ENCODE measurements at places on chromosomes 7 and 10.

DNA sequence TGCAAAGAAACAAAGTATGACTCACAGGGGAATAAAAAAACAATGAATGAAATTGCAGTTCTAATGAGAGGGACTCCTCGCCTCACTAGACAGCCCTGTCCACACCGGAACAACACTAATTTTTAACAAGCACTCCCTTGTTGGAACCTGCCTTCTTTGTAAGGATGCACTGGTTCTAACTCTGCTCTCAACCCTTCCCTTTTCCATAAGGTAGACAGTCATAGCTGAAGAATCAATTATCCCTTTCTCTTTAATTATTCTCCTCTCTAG lies 65.1 kb downstream of the TSPAN12 start:
- peaks cover 7% of the 10 kb centered on the region for H3K36me3 ChIP-seq
- peaks cover 2% of the 10 kb centered on the region for H3K4me1 ChIP-seq
- no peak overlapping the region for H3K4me3 ChIP-seq

DNA sequence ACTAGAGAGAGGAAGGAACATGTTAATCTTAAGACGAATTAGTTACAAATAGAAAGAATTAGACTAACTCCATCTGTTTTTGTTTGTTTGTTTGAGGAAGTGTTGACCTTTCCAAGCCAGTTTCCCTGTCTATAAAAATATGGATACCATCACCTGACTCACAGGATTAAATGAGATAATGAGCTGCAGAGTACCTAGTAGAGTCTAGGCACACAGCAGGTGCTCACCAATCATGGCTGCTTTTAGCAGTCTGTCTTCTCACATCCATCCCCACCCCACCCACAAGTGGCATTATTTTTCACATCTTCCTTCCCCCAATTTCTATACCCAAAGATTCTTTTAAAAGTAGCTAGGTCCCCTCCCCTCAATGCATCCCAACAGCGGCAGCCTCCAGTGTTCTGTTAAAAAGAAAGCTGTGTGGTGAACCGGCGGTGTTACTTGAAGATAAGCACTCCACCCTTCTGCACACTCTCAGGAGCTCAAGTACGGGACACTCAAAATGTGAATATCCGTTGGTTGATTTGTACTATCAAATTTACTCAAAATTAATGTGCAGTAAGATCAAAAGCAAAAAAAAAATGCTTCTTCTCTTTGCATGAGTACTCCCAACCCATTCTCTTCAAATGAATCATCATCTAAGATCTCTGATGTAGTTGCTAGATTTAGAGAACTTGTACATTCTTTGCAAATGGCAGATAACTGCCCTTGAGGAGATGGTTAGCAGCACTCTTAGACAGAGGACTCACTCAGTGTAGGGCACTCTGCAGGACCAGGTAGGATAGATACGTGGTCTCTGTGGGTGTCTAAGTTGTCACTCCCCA lies 145.4 kb upstream of the ASAH2 start:
- no peak overlapping the region for H3K4me3 ChIP-seq
- peak; percentile 74 for DNase-seq
- H3K4me1 ChIP-seq, result peaks cover 6% of the 10 kb centered on the region
- H3K27me3 ChIP-seq, result no peaks in the 10 kb centered on the region
- no peak overlapping the region for H3K27ac ChIP-seq
- no peaks in the 10 kb centered on the region for H3K36me3 ChIP-seq

DNA sequence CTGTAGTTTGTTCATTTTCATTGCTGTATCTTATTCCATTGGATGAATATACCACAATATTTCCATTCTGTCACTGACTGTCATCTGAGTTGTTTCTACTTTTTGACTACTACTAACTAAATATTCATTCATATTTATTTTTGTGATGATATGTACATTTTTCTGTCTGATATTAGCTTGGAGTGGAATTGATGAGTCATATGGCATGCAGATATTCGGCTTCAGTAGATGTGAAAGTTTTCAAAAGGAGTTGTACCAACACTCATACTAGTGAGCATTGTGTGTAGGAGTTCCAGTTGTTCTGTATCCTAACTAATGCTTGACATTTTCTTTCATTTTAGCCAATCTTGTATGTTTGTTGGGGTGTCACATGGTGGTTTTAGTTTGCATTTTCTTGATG lies 7.7 kb downstream of the RUNDC3B start:
- DNase-seq, result no peak
- H3K4me1 ChIP-seq, result no peaks in the 10 kb centered on the region
- H3K27me3 ChIP-seq, result no peaks in the 10 kb centered on the region
- H3K4me3 ChIP-seq, result no peak overlapping the region
- H3K36me3 ChIP-seq, result no peaks in the 10 kb centered on the region
- H3K27ac ChIP-seq, result no peak overlapping the region

- no peaks in the 10 kb centered on the region for H3K36me3 ChIP-seq
- no peak overlapping the region for H3K27ac ChIP-seq
- no peak overlapping the region for H3K4me3 ChIP-seq
- DNase-seq, result no peak
- peaks cover 23% of the 10 kb centered on the region for H3K27me3 ChIP-seq
Observed at GRCh38 chr7:104861729-104862390, 152.1 kb upstream of the KMT2E start.

DNA sequence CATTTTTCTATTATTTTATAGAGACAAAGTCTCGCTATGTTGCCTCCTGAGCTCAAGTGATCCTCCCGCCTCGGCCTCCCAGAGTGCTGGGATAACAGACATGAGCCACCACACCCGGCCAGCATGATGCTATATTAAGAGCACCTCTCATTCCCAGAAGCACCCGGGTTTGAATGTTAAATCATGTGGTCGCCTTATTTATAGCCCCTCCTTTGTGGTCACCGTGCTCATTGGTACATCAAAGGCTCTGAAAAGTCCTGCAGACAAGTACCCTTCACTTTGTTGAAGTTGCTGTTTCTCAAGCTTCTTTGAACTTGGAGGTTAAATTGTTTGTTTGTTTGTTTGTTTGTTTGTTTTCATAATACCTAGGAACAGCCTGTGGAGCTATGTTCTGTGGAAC lies 40.0 kb downstream of the CLIP2 start:
- peaks cover 6% of the 10 kb centered on the region for H3K4me1 ChIP-seq
- no peak for DNase-seq
- H3K4me3 ChIP-seq, result no peak overlapping the region
- no peak overlapping the region for H3K27ac ChIP-seq

DNA sequence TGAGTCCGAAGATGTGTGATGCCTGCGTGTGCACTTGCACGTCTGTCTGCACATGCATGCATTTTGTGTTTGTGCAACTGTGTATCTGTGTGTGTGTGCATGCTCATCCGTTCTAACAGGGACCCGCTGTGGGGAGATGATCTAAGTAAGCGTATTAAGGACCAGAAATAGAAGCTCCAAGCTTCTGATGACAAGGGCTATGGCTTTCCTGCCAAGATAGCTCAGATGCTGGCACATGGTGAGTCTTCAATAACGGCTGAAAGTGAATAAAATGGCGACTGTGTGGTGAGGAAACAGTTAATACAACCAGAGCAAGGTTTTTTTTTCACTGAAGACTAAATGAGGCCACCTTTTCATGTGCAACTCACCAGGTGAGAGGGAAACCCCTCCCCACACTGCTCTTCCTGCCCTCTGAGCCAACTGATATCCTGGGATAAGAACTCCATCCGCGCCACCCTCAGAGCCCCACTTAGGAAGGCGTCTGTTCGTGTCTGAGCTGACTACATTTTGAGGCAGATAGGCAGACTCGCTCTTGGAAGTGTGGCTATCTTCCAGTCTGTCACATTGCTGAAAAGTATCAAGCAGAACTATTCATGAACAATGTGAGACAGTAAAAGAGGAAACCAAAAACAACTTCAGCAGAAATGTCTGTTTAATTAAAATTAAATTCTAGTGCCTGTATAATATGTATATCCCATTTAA lies 47.4 kb upstream of the TCERG1L start:
- DNase-seq, result no peak
- H3K36me3 ChIP-seq, result no peaks in the 10 kb centered on the region
- H3K4me3 ChIP-seq, result no peak overlapping the region

GRCh38 chr10:91909117-91909677 lies at the start of gene FGFBP3:
Gene FGFBP3, minus strand, starts transcription at chr10:91909486. Its CDS starts 517 bp downstream, at chr10:91908969.
- no peaks in the 10 kb centered on the region for H3K27me3 ChIP-seq
- peak within 1 kb of the TSS; percentile 72 for H3K4me3 ChIP-seq
- H3K4me1 ChIP-seq, result no peaks in the 10 kb centered on the region
- H3K36me3 ChIP-seq, result no peaks in the 10 kb centered on the region
- peak; percentile 45 for DNase-seq

DNA sequence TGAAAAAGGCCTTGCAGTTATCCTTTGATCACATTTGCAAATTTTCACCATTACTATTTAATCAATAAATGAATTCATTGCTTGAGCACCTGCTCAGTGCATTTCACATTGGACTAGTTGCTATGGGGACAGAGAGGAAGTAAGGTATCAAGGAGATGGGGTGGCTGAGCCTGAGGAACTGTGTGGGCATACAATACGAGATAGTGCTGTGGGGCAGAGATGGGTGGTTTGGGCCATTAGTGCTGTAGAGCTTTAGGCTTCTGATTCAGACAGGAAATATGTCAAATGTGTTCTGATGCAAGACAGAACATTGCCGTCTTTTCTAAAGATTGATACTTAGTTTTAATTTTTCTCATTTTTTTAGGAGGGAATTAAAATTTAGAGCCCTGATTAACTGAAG lies 13.2 kb downstream of the ITGB8 start:
- no peaks in the 10 kb centered on the region for H3K27me3 ChIP-seq
- no peaks in the 10 kb centered on the region for H3K4me1 ChIP-seq
- H3K36me3 ChIP-seq, result peaks cover 10% of the 10 kb centered on the region
- no peak overlapping the region for H3K27ac ChIP-seq
- DNase-seq, result no peak
- no peak overlapping the region for H3K4me3 ChIP-seq

DNA sequence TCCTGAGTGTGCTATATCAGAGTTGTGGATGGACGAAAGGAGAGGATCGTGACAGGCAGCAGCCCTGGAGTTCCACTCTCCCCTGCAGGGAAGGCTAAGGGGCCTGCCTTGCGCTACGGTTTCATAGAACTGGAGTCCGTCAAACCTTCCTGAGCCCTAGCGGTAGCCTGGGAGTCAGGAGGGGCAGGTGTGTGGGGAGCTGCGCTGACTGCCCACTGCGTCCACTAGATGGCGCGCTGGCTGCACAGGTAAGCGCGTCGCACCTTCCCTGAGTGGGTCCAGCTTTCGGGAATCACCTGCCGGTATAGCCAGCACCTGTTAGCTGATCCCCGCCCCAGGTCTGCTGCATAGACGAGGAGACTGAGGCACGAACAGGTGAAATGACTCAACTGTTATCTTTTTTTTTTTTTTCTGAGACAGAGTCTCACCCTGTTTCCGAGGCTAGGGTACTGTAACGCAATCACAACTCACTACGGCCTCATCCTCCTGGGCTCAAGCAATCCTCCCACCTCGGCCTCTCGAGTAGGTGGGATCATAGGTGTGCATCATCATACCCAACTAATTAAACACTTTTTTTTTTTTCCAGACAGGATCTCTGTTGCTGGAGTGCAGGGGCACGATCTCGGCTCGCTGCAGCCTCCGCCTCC lies 20.2 kb upstream of the BAIAP2L1 start:
- DNase-seq, result no peak
- H3K4me3 ChIP-seq, result no peak overlapping the region
- peaks cover 14% of the 10 kb centered on the region for H3K4me1 ChIP-seq
- H3K27ac ChIP-seq, result no peak overlapping the region
- no peaks in the 10 kb centered on the region for H3K36me3 ChIP-seq

DNA sequence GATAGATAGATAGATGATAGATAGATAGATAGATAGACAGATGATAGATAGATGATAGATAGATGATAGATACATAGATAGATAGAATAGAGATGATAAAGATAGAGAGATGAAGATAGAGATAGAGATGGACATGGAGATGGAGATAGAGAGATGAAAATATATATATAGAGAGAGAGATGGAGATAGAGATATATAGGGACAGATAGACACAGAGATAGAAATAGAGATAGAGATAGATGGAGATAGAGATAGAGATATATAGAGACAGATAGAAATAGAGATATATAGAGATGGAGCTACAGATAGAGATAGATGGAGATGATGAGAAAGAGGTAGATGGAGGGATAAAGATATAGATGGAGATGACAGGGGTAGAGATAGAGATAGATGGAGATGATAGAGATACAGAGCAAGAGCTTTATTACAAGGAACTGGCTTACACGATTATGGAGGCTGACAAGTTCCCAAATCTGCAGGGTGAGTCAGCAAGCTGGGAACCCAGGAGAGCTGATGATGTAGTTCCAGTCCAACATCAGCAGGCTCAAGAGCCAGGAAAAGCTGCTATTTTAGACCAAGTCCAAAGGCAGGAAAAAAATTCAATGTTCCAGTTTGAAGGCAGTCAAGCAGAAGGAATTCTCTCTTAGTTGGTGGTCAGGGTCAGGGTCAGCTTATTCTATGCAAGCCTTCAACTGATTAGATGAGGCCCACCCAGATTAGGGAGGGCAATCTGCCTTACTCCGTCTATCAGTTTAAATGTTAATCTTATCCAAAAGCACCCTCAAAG lies 37.1 kb downstream of the CAV1 start:
- DNase-seq, result peak; percentile 58
- no peaks in the 10 kb centered on the region for H3K27me3 ChIP-seq
- no peak overlapping the region for H3K27ac ChIP-seq
- peaks cover 24% of the 10 kb centered on the region for H3K36me3 ChIP-seq

DNA sequence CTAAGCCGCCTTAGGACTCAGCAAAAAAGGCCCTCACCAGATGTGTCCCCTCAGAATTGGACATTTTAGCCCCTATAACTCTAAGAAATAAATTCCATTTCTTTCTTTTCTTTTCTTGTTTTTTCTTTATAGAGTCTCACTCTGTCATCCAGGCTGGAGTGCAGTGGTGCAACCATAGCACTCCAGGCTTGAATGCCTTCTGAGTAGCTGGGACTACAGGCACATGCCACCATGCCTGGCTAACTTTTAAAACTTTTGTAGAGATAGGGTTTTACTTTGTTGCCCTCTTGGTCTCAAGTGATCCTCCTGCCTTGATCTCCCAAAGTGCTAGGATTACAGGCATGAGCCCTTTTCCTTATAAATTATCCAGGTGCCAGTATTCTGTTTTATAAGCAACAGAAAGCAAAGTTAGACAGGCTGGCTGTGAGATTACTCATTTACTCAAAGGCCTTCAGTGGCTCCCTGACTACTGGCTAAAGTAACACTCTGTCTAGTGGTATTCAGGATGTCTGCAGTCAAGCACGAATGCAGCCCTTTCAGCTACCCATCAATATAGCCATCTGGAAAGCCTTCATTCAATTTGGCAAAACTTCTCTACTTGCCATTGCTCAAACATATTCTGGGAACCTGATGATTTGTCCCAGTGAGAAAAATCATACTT lies 128.6 kb downstream of the ICA1 start:
- H3K27ac ChIP-seq, result no peak overlapping the region
- no peak for DNase-seq
- H3K36me3 ChIP-seq, result no peaks in the 10 kb centered on the region
- no peaks in the 10 kb centered on the region for H3K27me3 ChIP-seq
- H3K4me1 ChIP-seq, result no peaks in the 10 kb centered on the region

GRCh38 chr10:78502210-78502936 lies 468.7 kb downstream of the RPS24 start:
- no peak overlapping the region for H3K4me3 ChIP-seq
- no peaks in the 10 kb centered on the region for H3K36me3 ChIP-seq
- peak overlapping the region; percentile 25 for H3K27ac ChIP-seq
- DNase-seq, result peak; percentile 67
- H3K4me1 ChIP-seq, result peaks cover 9% of the 10 kb centered on the region
- H3K27me3 ChIP-seq, result no peaks in the 10 kb centered on the region

All from IMR-90 (cell line).